Posterior vena cava (tissue), 2 donors: ENCODE measurements at places on chromosomes 5 and 9. TPM values are rescaled to one million over a fixed set of nuclear protein-coding genes. Genes with fewer than 3 reads are reported as not detected.

DNA sequence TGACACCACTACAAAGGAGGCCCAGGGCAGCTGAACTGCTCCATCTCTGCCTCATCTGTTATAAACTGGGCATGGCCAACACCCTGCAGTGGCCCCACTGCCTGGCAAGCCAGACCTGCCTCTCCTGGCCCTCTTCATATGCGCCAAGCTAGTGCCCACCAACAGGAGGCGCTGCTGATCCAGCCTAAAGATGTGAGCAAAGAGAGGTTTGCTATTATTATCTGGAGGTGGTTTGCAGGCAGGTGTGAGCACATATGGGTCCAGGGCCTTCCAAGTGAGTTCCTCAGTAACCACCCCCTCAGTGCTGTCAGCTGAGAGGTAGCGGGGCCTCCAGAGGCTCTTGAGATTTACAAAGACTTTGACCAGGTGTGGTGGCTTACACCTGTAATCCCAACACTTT lies 232.2 kb downstream of the SYK start:
- DNase-seq, result no peak

GRCh38 chr5:36701085-36701698 lies 94.8 kb downstream of the SLC1A3 start:
- DNase-seq, result no peak

- no peak for DNase-seq
Measured at GRCh38 chr9:88197781-88198340, 59.6 kb upstream of the SPATA31C2 start.

- peak; percentile 73 for DNase-seq
Measured at GRCh38 chr9:93079371-93079770, 16.6 kb upstream of the CARD19 start.

DNA sequence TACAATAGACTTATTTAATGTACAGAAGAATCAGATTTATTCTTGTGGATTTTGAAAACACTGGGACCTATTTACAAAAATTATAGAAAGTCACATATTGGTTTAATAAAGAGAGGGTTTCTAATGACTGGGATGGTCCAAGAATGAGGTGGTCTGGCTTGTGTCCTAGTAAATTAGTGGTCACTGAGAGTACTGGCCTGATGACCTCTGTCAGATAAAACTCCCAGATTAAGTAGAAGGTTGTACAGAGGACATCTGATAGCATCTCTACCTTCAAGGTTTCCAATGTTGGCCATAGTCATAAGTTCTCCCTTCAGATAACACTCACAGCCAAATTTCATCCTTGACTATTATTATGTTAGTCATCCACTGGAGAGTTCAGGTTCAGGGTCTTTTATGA lies 692.9 kb downstream of the MTRR start:
- DNase-seq, result no peak

- DNase-seq, result no peak
Measured at GRCh38 chr9:3855929-3856328, 330.1 kb upstream of the RFX3 start.

- DNase-seq, result no peak
Measured at GRCh38 chr9:16434526-16434925, 435.9 kb downstream of the BNC2 start.

AFAP1L1 gene
- 30.3 TPM for total RNA-seq

PRRX2 gene
- total RNA-seq, result 20.8 TPM

SLC36A2 gene
- not detected for total RNA-seq

GFI1B gene
- not detected for total RNA-seq
